GM12864 (cell line): ENCODE measurements at places on chromosomes 1 and 21.

DNA sequence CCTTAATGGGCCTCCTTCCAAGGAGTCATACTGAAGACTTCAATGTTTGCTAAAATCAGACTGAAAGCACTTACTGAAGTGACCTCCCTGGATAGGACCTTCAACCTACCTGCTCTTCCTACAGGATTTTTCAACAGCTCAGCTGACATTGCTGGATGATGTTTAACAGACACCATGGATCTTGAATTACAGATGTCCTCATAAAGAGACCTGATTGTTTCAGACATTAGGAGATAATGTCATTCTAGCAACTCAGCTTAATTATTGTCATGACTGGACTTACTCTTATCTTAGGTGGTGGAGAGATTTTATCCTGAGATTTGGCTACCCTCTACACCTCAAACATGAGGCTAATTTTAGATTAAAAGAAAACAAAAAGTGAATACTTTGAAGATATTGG, 73.9 kb upstream of the SDC3 start:
- no peak for DNase-seq

GRCh38 chr1:202551683-202552082, 158.6 kb downstream of the SYT2 start:
- DNase-seq: no peak

GRCh38 chr1:78672428-78672827, 22.8 kb downstream of the IFI44 start:
- DNase-seq: no peak

DNA sequence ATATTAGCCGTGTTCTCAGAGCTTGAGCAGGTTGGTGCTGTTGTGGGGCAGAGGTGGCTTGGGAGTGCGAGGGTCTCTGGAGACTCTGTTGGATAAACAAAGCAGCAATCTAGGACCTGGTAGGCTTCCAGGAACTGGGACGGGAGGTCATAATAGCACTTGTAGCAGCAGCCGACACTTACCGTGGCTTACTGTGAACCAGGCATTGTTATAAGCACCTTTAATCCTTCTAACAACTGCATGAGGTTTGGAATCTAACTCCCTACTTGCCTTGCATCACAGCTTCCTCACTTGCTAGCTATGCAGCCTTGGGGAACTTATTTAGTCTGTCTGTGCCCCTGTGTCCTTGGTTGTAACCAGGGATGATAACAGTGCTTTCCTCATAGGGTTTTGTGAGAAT, 94.9 kb downstream of the NAV1 start:
- DNase-seq: no peak

- DNase-seq: no peak
These were observed 1.8 kb upstream of the HSPG2 start for GRCh38 chr1:21938732-21939538.

DNA sequence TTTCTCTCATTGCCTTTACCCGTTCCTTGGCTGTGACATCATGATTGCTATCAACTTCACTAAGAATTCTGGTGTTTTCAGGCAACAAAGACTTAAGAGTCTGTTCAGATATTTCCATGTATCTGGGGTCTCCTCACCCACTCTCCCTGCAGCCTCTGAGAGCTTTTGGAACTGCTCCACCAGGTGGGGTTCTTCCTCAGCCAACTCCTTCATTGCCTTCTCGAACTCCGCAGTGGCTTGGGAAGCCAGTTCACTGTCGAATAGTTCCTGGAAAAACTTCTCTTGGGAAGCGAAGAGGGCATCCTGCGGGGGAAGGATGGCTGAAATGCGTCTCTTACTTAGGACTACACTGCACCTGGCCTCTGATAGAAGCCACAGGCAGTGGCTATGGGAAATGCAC, 2.1 kb downstream of the PEX19 start:
- DNase-seq: no peak

DNA sequence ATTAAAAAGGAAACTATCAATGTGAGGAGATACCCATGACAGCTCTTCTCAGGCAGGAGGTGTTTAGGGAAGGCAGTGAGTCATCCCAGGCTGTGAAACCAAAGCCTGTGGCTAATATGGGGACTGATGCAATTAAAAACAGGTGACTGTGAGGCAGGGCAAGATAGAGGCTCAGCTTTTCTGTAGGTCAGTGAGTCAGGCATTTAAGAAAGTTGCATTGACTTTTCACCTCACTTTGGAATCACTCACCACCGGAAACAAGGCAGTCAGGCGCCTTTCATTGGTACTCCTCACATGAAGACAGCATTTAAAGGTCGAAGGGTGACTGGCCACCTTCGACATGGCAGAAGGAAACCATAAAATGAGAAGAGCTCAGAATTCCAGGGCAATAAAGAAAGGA, 54.5 kb downstream of the PAPPA2 start:
- no peak for DNase-seq

- no peak for DNase-seq
These were observed 35.1 kb downstream of the SLC44A3 start for GRCh38 chr1:94855307-94855700.

DNA sequence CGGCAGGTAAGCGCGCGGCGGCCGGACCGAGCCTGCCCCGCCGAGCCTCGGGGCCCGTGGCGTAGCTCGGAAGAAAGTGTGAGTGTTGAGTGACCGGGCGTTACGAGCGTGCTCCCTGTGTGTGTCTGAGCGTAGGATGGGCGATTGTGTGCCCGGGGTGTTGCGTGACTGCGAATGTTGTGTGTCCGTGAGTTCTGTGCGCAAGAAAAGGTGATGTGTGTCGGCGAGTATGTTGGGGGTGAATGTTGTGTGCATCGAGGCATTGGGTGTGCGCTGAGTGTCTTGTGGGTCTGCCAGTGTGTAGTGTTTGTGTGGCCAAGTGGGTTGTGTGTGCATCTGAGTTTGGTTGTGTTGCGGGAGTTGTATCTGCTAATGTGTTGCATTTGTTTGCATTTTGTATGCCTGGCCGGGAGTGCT, 398 bp downstream of the PTPRU start:
- DNase-seq: no peak

DNA sequence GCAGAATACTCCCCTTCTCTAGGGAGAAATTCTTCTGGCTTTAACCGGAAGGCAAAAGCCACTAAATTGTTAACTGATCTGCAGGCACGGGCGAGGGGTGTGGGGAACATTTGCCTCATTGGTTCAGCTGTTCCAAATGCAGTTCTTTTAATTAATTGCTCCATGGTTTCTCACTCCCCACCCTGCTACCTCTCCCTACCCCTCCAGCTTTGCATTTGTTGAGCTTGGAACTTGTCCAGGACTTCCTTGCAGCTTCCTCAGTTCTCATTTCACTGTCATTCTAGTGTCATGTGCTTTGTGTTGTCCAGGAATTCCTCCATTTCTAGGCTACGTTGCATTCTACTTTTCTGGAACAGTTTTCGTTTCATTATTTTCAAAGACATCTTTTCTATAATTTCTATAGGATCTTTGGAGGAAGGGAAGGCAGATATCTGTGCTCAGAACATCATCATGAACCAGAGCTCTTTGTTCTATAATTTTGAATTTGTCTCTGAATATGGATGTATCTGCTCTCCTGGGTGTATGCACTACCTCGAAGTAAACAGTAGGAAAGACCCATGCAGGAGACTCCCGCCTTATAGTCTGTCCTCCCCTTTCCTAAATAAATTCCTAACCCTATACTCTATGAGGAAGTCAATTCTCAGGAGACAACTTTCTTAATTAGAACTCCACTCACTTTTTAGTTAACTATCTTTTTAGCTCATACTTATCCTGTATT, 132.4 kb upstream of the LMO4 start:
- DNase-seq: no peak

- DNase-seq: no peak
These were observed 82.0 kb upstream of the NFIA start for GRCh38 chr1:61000327-61000726.

- no peak for DNase-seq
These were observed 273.4 kb upstream of the PLD5 start for GRCh38 chr1:242797856-242798255.

- DNase-seq: no peak
These were observed 183.0 kb downstream of the ETS2 start for GRCh38 chr21:38988509-38989378.

GRCh38 chr1:32984455-32985171, 20.0 kb upstream of the RNF19B start:
- no peak for DNase-seq

DNA sequence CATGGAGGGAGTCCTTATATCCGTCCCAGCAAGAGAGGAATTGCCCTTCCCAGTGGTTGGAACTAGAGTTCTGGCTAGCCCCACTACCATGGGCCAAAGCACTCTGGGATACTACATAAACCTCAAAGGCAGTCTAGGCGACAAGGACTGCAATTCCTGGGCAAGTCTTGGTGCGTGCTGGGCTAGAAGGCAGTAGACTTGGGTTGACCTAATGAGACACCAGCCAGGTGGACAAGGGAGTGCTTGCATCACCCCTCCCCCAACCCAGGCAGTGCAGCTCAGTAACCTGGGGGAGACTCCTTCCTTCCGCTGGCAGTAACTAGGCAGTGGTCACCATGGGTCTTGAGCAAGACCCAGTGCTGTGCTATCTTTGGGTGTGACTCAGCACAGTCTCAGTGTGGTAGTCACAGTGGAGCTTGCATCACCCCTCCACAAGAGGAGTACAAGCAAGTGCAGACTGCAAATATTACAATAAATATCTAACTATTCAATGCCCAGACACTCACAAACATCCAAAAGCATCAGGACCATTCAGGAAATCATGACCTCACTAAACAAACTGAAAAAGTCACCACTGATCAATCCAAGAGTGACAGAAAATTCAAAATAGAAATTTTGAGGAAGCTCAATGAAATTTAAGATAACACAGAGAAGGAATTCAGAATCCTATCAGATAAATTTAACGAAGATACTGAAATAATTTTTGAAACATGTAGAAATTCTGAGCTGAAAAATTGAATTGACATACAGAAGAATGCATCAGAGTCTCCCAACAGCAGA, 84.7 kb upstream of the LYPLAL1 start:
- DNase-seq: peak; percentile 80

DNA sequence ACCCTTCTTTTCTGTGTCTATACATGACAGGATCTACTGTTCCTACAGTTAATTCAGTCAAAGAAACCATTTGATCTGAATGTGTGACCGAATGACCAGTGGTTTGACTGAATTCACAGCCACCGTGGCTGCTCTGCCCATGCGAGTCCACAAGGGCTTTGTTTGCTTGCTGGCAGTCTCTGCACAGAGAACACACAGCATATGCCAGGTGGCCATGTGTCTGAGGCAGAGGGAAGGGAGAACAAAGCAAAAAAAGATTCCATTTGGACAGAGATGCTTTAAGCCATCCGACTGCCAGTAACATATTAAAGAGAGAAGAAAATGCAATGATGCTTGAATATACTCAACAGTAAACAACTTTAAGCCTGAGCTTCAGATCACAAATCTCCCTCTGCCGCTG, 737.8 kb upstream of the CXADR start:
- no peak for DNase-seq

GRCh38 chr1:1058921-1059493, 15.1 kb downstream of the RNF223 start:
- DNase-seq: no peak
